AG08395 (cell line): ENCODE measurements at places on chromosomes 12 and 14.

- peak; percentile 32 for DNase-seq
These were observed 31.6 kb upstream of the SGPP1 start for GRCh38 chr14:63759456-63759855.

GRCh38 chr12:94098466-94098865 lies 49.9 kb upstream of the PLXNC1 start:
- peak; percentile 62 for DNase-seq

- DNase-seq = no peak
These were observed 168.2 kb downstream of the AKAP6 start for GRCh38 chr14:32497248-32497647.

DNA sequence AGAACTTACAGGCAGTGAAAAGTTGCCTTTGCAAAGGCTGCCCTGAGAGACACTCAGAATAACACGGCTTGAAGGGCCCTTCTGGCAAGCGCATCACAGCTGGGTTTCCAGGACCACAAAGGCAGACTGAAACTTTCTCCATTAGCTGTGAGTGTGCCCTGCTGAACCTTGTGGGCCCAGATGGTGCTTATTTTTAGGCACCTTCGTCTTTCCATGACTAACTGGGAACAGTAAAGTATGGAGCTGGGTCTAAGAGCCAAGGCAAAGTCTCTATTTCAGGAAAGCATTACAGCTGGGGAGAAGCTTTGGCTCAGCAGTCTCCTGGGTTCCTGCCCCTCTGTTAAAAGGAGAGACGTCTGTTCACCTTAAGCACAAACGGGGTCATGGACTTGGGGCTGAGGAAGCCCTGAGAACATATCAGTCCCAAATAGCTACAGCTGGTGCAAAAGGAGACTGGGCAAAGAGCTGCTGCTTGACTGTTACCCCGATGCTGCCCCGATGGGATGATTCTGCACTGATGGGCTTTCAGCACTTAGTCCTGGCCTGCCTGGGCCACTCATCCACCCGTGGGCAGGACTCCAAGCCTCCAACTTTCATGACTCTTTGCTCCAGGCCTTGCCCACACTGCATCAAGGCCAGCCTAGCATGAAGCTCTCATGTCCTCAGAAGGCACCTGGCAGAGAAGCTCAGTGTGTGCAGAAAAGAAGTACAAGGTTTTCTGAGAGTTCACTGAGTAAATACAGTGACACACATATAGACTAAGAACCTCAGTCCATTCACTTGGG lies 248.3 kb downstream of the PHLDA1 start:
- DNase-seq = peak; percentile 33

- DNase-seq = no peak
These were observed 1106.7 kb downstream of the SLC6A15 start for GRCh38 chr12:83805873-83806272.

DNA sequence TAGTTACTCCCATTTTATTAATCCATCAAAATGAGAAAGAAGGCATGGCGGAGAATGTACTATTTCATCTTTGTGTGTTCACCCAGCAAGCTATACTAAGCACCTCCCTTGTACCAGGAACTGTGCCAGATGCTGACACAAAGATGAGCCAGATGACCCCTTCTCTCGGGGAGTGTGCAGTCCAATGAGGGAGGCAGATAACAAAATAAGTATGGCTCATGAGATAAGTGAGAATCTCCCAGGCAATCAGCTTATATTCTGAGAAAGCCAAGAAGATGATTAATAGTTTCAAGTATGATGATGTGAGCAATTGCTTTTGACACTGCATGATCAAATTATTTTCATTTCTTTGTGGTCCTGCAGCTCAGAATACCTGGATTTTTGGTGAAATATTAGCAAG lies 1.3 kb upstream of the TMEM233 start:
- no peak for DNase-seq

GRCh38 chr12:69579029-69579428 lies 6.2 kb upstream of the CCT2 start:
- no peak for DNase-seq

DNA sequence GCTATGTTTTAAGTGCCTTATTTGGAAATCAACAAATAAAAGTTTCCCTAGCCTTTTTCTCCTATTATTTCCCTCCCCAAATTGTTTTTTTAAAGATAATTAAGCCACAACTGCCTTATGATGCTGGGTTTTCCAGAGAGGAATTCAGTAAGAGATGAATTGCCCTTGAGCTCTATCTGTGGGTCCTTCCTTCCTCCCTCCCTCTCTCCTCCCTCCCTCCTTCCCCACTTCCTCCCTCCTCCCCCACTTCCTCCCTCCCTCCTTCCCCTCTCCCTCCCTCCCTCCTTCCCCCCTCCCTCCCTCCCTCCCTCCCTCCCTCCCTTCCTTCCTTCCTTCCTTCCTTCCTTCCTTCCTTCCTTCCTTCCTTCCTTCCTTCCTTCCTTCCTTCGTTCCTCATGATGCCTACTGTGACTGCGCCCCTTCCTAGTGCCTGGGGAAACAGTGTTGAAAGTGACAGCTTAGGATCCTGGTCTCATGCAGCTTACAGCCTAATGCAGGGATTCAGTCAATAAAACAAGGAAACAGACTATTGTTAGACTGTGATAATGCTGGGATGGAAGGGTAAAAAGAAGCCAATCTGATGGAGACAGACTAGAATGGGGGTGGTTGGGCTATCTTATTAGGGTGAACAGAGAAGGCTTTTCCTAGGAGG lies 1417.1 kb downstream of the AACS start:
- no peak for DNase-seq

GRCh38 chr12:79689477-79690141 lies 1.2 kb downstream of the PAWR start:
- DNase-seq = peak; percentile 21

- DNase-seq = no peak
These were observed 89.5 kb upstream of the OTX2 start for GRCh38 chr14:56899829-56900228.

DNA sequence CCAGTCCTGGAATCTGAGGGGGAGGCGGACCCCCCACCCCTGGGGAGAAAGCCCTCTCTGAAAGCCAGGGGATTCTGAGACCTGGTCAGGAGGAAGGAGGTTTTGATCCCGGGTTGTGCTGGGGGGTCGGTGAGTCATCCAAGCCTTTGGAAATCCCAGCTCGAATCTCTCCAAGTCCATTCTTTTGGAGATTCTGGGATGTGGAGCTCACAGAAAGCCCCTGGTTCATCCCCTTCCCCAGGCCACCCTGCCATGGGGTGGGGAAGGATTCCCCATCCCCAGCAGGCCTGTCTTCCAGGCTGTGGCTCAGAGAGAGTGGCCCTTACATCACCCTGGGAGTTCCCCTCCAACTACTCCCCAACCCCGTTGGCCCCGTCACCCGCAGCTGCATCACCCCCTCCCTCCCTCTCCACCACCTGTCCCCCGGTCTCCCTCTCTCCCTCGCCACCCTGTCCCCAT lies 14.3 kb downstream of the EXOC3L4 start:
- no peak for DNase-seq

- no peak for DNase-seq
These were observed 60.9 kb downstream of the MAP1LC3B2 start for GRCh38 chr12:116620124-116620491.

DNA sequence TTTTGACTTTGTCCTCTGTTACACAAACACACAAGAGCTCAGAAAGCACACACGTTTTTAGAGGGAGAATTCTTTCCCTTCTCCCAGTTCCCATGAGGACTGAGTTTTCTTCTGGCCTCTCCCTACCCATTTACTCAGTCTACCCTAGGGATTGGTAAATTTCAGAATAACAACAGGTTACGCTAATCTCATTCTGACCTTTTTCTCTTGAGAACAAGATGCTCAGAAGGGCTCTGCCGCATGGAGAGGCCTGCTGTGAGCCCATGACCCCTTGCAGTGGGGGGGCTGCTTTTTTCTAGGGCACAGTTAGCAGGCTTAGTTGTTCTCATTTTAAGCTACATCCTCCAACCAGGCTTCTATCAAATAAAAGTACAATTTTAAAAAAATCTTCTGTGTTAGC lies 69.5 kb downstream of the GPR135 start:
- no peak for DNase-seq

DNA sequence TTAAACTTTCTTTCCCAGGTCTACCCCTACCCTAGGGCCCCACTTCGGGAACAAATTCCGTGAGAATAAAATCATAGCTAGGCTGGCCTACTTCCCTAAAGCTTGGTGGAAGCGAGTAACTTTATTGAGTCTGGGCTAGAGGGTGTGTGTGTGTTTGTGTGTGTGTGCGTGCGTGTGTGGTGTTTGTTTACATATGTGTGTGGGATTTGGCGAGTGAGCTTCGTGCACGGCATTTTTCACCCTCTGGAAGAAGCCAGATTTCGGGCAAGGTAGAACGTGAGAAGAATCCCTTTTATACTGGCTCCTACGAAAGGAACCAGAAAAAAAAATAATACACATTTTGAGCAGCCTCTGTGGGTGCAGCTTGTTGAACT lies 7.5 kb upstream of the LHX5 start:
- DNase-seq = no peak

DNA sequence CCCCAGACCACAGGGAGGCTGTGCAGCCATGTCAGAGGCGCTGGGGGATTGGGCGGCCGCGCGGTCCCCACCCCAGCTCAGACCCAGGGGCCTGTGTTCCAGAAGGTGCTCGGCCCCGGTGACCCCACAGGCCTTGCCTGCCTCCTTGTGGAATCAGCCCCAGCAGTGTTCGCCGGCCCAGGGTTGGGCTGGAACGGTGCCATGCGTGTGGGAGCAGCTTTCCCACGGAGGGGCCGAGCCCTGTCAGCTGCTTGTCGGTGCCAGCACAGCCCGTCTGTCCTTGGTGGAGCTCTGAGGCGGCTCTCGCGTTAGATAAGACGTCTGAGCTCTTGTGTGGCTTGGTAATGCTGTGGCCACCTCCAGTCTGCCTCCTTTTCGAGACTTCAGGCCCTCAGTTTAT lies 8.5 kb downstream of the ZFYVE21 start:
- peak; percentile 49 for DNase-seq

DNA sequence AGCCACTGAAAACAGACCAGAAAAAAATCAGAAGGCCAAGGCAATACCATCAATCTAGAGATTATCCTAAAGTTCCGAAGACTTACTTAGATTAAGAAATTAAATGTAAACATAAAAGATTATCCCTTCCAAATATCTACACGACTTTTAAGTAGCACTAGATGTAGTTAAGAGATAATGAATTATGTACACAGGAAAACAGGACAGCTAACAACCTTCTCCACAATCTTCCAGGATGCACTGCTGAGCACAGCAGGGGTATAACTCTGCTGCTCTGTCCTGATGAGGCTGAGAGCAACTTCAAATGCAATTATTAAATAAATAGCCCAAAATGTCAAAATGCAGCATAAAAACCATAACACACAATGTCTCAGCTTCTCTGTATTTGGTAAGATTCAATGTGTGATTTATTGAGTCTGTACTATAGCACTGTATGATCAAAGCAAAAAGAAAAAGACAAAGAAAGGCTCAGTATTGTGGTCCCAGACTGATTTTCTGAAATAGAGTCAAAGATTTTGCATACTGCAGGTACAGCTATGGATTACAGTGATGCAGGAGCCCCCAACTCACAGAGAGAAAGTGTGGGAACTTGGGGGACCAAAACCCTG lies 56.9 kb downstream of the TMTC1 start:
- no peak for DNase-seq

DNA sequence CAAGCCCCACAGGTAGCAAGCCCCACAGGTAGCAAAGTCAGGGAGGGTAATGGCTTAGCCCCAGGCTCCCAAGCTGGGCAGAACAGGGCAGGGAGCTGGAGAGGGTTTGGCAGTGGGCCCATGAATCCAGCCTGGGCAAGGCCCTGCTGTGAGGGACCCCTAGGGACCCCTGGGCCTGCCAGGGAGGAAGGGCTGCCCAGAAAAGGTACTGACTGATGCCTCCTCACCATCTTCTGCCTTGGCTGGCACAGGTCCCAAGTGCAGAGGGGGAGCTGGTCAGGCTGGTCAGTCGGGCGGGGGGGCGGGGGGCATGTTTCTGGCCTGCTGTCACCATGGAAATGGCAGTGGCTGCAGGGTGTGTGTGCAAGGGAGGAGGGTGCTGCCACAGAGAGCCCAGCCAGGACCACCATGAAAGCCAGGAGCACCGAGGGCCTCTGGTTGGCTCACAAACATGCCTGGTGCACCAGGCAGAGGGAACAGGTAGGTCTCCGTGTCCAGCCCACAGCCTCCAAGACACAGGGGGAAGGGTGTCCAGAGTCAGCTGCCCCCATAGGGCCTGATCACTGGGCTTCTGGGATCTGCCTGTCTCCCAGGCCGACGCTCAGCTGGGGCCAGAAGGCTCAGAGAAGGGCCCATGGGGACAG lies 1.5 kb upstream of the CRIP2 start:
- no peak for DNase-seq

GRCh38 chr12:129276361-129277060 lies 423.2 kb downstream of the GLT1D1 start:
- DNase-seq = no peak

- peak; percentile 81 for DNase-seq
These were observed 116.4 kb downstream of the LRIG3 start for GRCh38 chr12:58803908-58804307.

GRCh38 chr12:91493308-91493707 lies 310.7 kb upstream of the DCN start:
- DNase-seq = no peak

- DNase-seq = no peak
These were observed 417.6 kb downstream of the NAV3 start for GRCh38 chr12:78248321-78248720.

GRCh38 chr14:65360144-65360784 lies 52.3 kb upstream of the FUT8 start:
- no peak for DNase-seq

DNA sequence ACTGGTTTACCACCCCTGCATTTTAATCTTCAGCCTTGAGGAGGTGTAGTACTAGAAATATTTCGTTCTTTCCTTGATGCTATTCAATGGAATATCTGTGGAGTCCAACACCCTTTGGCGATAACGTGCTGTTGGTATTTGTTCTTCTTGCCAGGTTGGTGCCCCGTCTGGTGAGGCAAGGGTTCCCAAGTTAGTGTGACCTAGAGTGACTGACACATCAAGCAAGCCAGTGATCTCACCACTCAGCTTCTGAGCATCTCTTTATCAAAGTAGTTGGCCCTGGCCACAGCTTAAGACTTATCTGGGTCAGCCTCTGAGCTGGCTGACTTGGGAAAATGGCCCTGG lies 60.2 kb downstream of the PLXNC1 start:
- DNase-seq = no peak

DNA sequence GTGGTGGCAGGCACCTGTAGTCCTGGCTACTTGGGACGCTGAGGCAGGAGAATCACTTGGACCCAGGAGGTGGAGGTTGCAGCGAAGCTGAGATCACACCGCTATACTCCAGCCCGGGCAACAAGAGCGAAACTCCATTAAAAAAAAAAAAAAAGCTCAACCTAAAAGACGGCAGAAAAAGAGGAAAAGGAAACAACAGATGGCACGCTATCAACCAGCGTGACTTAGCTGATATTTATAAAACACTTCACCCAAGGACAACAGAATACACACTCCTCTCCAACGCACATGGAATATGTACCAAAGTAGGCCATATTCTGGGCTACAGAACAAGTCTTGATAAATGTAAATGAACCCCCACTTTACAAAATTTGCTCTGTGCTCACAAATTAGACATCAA lies 34.0 kb upstream of the CLMN start:
- DNase-seq = no peak

GRCh38 chr12:77299910-77300669 lies 234.7 kb upstream of the E2F7 start:
- DNase-seq = peak; percentile 35

GRCh38 chr12:2389079-2389790 lies 336.4 kb downstream of the CACNA1C start:
- DNase-seq = peak; percentile 56
